Activated naive CD4-positive, alpha-beta T cell (primary cell): ENCODE measurements at places on chromosomes 5 and 9.

- DNase-seq = no peak
Measured at GRCh38 chr9:16367605-16368231, 502.8 kb downstream of the BNC2 start.

DNA sequence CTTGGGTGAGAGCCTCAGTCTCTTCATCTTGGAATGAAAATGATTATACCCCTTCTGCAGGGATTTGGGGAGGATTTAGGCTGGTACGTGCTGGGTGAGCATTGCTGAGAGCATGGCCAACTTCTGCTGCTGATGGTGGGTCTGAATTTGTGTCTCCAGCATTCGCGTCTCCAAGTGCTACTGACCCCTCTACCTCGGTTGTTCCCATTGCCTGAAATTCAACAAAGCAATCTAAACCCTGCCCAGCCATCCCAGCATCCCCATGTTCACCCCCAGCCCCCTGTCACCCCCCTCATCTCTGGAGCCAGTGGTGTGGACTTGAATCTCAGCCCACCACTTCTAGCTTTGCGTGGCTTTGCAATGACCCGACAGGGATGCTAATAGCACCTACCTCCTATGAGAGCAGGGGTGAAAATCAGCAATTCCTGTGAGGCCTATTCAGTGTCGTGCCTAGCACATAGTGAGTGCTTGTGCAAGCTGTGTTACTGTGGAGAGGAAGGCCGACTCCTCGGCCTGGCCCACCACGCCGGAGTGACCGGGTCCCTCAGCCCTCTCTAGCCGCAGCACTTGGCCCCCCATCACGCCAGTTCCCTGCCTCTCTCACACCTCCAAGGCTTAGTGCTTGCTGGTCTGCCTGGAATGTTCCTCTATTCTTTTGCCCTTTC is 43.4 kb upstream of the SH3PXD2B start:
- no peak for DNase-seq

GRCh38 chr5:58450018-58450417 is 9.9 kb downstream of the PLK2 start:
- no peak for DNase-seq

GRCh38 chr9:73853549-73853948 is 643.6 kb upstream of the RORB start:
- no peak for DNase-seq

- no peak for DNase-seq
Measured at GRCh38 chr5:81164936-81165335, 68.2 kb upstream of the CKMT2 start.

GRCh38 chr5:108655750-108656450 is 91.8 kb upstream of the FER start:
- DNase-seq = no peak

GRCh38 chr9:78539904-78540303 is 243.0 kb downstream of the PSAT1 start:
- no peak for DNase-seq

DNA sequence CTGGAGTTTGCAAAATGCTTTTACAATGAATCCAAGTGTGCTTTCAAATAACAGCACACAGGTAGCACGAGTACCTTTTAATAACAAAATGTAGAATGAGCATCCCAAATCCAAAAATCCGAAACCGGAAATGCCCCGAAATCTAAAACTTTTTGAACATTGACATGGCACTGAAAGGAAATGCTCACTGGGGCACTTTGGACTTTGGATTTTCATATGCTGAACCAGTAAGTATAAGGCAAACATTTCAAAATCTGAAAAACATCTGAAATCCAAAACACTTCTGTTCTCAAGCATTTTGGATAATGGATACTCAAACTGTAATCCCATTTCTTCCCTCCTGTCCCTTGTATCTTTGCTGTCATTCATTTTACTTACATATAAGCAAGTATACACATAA is 50.1 kb downstream of the GCNT4 start:
- no peak for DNase-seq

- no peak for DNase-seq
Measured at GRCh38 chr9:91275655-91276054, 86.1 kb downstream of the AUH start.

DNA sequence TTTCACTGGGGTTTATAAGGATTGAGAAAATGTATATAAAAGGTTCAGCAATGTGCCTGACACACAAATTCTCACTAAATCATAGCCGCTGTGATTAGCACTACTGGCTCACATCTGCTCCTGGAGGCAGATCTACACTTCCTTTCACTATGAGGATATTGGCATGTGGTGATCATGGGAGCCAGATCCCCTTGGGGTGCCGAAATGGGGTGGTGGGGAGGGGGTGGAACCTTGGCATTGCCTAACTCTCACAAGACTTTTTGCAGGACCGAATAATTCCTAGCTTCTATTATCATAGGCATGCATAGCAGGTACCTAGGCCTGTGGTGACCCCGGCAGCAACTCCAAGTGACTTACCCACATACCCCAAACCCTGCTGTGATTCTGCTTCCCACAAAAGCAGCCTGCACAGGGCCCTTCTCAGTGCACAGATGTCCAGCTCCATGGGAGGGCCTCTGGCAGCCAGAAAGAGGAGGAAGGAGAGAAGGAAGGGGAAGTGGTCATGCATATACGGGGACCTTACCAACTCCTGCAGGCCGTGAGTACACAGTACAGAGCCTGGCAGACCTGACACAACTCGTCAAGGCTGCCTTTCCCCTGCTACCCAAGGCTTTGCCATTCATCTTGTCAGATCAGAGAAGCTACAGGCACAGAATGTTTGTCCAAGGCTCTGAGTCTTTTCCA is 61.3 kb upstream of the IQGAP2 start:
- DNase-seq = no peak

DNA sequence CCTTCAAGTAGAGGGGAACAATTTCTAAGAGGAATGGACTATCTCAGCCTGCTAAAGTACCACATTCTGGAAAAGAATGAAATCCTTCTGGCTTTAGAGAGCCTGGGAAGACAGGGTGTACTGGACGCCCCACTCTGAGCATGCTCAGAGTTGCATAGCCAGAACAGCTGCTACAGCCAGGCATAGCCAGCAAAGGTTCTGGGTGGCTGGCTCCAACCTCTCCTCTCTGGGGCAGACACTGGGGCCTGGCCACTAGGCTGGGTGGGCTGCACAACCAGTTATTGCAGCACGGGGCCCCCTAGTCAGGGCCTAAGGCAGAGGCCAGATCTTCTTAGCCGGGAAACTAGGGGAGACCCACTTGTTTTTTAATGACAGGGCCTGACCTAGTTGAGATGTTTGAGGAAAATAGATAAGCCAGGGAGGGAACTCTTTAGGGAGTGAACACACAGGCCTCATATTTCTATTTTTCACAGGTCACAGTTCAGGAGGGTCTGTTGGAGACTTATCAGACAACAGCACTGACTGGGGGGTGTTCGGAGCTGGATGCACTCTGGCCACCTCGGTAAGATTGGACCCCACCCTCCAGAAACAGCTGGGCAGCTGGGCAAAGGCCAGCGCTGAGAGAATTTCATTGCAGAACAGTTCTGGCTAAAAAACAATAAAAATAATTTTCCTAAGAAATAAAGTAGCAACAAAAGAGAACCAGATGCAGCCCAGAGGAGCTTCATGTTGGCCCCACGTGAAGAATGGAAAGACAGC is 142.9 kb downstream of the LPAR1 start:
- no peak for DNase-seq

- DNase-seq = no peak
Measured at GRCh38 chr9:97714435-97714834, 17.3 kb upstream of the XPA start.

- DNase-seq = no peak
Measured at GRCh38 chr9:115240676-115241075, 122.7 kb upstream of the TNC start.

DNA sequence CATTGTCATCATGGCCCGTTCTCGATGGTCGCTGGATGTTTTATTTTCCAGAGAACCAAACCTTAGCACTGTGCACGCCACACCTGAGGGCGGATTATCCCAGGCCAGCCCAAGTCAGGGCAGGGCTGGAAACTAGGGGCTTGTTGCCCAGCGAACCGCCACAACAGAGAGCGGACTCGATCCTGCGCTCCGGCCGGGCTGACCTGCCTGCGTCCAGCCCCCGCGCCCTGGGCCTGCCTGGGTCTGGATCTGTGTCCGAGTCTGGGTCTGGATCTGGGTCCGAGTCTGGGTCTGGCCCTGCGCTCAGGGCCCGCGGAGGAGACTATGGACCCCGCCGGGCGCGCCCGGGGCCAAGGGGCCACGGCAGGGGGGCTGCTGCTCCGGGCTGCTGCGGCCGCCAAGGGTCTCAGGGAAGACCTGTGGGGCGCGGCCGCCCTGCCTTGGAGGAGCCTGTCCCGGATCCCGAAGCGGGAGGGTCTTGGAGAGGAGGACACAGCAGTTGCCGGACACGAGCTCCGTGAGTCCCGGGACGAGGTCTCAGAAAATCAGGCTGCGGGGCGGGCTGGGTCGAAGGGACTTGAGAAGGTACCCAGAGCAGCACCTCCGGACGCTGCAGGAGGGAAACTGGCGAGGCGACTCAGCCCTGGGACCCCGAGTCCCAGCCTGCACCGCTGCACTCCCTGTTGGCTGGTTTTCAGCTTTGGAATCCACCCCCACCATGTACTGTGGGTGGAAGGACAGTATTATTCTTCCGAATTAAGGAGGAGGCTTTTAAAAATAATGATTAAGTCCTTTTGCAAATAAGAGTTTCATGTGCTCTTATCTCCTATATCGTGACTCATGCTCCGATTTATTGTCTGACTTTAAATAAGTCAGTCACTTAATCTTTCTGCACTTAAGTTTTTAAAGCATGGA is at the start of gene ANKDD1B:
TSS of gene ANKDD1B (plus strand) at position 143 of the 915 bp plus-strand sequence. CDS start at position 325, 182 bp downstream.
- no peak for DNase-seq

DNA sequence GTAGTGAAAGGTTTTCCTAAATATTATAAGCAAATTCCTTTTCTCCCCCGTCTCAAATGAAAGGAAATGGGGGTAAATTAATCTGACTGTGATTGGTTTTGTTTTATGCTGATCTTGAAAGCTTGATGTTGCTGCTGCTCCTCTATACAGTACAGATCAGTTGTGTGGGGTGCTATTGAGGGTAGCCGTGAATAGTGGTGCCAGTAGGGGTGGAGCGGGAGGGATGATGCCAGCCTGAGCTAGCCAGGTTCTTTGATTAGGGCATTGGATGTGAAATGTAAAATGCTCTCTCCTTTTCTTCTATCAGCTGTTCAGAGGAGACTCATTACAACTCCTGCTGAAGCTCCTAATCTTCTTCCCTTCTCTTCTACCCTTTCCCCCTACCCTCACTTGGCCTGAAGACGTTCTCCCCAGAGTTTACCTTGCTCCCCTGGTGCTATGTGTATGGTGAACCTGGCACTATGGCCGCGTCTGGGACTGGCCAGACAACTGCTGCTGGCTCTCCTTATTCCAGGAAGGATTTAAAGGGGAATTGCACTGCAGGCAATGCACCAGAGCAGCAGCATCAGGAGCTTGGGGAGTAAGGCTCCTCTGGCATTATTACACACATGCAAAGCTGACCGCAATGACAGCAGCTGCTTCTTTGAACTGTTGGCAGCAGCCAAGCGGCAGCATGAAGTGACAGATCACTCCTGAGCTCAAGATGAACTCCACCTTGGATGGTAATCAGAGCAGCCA is 566 bp downstream of the GPR21 start:
- no peak for DNase-seq

DNA sequence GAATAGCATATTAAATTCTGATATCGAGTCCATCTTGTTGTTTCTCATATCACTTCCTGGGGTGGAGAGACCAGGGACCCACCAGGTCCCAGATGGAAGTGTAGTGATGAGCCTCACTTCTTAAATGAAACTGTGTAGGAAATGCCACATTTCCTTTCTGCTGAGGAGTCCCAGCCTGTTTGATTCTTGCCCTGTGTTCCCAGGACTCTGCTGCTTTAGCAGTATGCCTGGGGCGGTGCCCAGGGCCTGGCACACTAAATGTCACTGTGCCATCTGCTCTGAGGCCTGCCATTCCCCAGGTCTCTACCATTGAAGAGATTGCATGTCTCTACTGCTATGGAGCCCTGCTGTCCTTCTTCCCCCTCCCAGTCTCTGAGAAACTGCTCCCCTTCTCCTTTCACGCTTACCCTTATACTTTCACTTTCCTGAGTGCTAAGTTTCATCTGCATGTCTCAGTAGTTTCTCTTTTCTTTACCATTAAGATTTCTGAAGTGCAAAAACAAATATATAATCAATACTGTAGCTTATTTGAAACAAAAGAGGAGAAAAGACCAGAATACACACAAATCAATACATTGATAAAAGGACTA is 260.4 kb downstream of the GABRB2 start:
- DNase-seq = no peak

- DNase-seq = no peak
Measured at GRCh38 chr5:393846-394275, 49.1 kb upstream of the EXOC3 start.

DNA sequence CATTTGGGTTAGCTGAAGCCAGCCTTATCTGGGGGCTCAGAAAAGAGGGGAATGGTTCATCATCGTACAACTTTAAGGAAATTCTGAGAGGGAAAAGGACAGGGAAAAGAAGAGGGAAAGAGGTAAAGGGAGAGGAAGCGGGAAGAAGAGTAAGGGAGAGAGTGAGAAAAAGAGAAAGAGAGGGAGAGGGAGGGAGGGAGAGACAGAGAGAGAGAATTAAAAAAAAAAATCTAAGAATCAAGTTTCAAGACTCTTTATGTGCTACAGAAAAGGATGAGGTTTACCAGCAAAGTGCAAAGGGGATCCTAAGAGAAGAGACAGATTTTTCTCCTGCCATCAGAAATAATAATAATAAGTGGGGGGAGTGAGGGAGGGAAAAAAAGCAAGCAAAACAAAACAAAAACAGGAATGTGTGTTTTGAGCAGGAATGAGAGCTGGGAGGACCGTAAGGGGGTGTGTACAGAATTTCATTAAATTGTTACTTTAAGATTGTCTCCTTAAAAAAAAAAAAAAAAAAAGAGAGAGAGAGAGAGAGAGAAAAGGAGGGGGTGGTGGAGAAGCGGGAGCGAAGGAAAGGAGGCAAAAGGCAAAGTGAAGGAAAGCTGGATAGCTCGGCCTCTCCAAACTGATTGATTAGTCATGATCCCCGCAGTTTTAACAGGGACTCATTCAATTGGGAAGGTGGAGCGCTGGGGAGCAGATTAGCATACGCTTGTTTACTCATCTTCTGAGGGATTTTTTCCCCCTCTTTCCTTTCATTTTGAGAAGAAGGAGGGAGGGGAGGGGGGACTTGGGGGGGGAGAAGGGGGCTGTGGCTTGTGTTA is 438 bp upstream of the PAPPA start:
- DNase-seq = no peak

GRCh38 chr5:59380350-59380951 is 513.1 kb downstream of the PDE4D start:
- DNase-seq = no peak

GRCh38 chr9:117526674-117527073 is 111.8 kb upstream of the ASTN2 start:
- no peak for DNase-seq
